ENCODE measurements at places on chromosomes 16 and 17.

DNA sequence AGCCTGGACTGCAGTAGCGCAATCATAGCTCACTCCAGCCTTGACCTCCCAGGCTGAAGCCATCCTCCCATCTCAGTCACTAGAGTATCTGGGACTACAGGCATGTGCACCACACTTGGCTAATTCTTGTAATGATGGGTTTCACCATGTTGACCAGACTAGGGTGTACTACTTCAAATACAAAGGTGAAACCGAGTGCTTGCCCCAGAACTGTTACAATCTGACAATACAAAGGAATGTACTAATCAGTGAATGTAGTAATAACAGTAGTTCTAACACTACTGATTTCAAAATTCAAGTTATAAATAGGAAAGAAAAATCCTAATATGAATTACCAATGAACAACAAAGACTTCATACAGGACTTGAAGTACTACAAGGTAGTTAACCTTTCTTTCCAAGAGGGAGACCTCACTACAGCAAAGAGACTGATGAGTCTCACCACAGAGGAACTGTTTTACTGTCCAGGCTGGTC, 24.4 kb downstream of the CRK start:
- DNase-seq, result peak; percentile 65

DNA sequence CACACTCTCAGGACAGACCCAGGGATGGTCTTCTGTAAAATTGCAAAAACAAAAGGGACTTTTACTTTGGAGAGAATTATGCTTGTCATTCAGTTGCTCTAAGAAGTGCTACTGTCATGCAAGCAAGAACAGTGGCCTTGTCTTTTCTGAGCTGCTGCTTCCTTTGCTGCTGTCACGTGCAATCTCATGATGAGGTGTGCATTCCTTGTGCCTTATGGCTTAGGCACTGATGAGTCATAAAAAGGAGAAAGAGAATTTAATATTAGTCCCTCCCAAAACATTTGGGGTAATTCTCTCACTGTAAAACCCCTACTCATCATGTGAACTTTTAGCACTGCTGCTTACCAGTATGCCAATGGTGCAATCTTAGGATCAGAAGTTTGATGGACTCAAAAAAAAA, 2051.3 kb downstream of the TP53TG3F start:
- no peak for DNase-seq

DNA sequence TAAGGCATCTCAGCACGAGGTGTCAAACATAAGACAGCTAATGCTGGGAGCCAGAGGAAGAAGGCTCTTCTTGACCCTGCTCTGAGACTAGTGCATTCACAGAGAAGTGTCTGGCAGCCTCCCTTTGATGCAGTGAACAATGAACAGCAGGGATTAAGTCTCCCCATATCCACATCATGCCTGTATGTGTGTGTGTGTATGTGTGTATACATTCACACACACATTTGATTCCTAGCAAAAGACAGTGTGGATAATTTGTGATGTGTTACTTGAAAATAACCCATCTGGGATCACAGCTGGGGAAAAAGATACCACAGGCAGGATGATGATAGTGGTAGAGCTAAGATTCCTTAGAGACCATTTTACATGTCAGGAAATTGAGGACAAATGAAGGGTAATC, 485.9 kb upstream of the GOT2 start:
- no peak for DNase-seq

- no peak for DNase-seq
Measured at GRCh38 chr16:57239107-57239506, 6.0 kb upstream of the ARL2BP start.

- DNase-seq, result no peak
Measured at GRCh38 chr17:835263-835662, 53.1 kb downstream of the MRM3 start.

DNA sequence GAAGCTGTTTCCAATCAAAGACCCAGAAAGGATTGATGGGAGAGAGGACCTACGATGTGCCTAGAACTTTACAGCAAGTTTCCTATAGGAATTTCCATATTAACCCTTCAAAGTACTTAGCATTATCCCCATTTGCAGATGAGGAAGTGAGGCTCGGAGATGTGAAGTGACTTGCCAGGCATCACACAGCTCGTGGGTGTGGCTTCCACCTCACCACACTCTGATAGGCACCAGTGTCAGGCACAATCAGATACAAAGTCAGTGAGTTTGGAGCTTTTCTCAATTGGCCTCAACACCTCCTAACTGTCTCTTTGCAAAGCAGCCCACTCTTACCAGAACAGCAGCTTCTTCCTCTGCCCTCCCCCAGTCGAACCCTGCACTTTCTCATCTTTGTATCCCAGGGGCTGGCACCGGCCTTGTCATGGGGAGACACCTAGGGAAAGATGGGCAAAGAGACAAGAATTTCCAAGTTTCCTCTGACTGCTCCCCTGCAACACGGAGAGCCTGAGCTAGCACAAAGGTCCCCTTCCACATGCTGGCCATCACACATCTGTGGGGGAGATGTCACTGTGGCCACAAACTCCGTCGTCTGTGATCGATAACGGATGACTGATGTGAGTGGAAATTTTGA, 37.4 kb upstream of the CCL1 start:
- DNase-seq, result no peak

- DNase-seq, result no peak
Measured at GRCh38 chr17:21351366-21352065, 24.6 kb upstream of the KCNJ12 start.

All from GM13977 (cell line).